ENCODE measurements at places on chromosomes 7 and 10. TPM values are rescaled to one million over a fixed set of nuclear protein-coding genes. Genes with fewer than 3 reads are reported as not detected.

DNA sequence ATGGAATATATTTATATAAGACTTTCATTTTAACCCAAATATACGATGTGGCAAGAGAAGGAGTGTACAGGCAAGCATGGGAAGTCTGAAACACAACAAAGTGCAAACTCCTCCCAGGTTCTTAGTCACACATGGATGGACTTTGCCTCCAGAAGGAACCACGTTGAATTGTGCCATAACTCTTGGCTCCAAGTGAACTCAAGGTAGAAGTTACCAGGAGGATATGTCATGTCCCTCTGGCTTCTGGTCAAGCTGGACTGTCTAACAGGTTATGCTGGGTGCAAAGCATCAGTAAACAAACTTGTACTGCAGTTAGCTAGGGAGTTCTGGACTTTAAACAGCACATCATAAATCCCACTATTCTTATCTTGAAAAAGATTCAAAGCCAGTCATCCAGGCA is 328.3 kb upstream of the TEX47 start:
- H3K4me1 ChIP-seq = no peaks in the 10 kb centered on the region
- H3K27me3 ChIP-seq = no peaks in the 10 kb centered on the region
- DNase-seq = no peak
- H3K4me3 ChIP-seq = no peak overlapping the region
- no peaks in the 10 kb centered on the region for H3K36me3 ChIP-seq

The ABCA13 gene
- total RNA-seq = not detected

GRCh38 chr10:73989594-73990150 is 8.2 kb upstream of the VCL start:
- no peaks in the 10 kb centered on the region for H3K27me3 ChIP-seq
- peaks cover 33% of the 10 kb centered on the region for H3K4me1 ChIP-seq
- no peak for DNase-seq
- peak overlapping the region; percentile 46 for H3K27ac ChIP-seq
- H3K4me3 ChIP-seq = no peak overlapping the region

The IL2RA gene
- 1,224 TPM for total RNA-seq

- no peaks in the 10 kb centered on the region for H3K4me1 ChIP-seq
- no peak overlapping the region for H3K4me3 ChIP-seq
- no peak for DNase-seq
- H3K27ac ChIP-seq = no peak overlapping the region
- H3K27me3 ChIP-seq = no peaks in the 10 kb centered on the region
Measured at GRCh38 chr7:130804220-130804619, 70.2 kb upstream of the KLF14 start.

The OR2A42 gene
- not detected for total RNA-seq

The IFIT1B gene
- not detected for total RNA-seq

DNA sequence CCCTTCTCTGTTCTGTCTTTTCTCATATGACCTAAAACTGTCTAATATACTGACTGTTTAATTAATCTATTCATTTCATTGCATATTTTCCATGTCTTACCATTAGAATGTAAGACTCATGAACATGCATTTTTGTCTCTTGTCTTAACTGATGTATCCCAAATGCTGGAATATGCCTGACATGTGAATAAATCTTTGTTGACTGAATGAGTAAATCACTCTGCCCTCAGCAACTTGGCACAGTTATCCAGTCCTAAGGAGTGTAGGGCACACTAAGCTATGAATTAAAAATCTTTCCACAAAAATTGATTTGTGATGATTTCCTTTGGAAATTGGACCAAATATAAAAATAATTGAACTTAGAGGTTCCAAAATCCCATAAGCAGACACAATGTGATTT is 111.3 kb downstream of the ETV1 start:
- H3K36me3 ChIP-seq = no peaks in the 10 kb centered on the region
- no peaks in the 10 kb centered on the region for H3K4me1 ChIP-seq
- no peak overlapping the region for H3K27ac ChIP-seq
- no peak overlapping the region for H3K4me3 ChIP-seq
- H3K27me3 ChIP-seq = no peaks in the 10 kb centered on the region

DNA sequence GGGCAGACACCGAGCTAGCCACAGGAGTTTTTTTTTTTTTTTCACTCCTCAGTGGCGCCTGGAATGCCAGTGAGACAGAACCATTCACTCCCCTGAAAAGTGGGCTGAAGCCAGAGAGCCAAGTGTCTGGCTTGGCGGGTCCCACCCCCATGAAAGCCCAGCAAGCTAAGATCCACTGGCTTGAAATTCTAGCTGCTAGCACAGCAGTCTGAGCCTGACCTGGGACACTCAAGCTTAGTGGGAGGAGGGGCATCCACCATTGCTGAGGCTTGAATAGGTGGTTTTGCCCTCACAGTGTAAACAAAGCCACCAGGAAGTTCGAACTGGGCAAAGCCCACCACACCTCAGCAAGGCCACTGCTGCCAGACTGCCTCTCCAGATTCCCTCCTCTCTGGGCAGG is 144.5 kb downstream of the LRMDA start:
- no peaks in the 10 kb centered on the region for H3K36me3 ChIP-seq
- no peak overlapping the region for H3K27ac ChIP-seq
- DNase-seq = no peak
- no peaks in the 10 kb centered on the region for H3K4me1 ChIP-seq
- no peaks in the 10 kb centered on the region for H3K27me3 ChIP-seq

DNA sequence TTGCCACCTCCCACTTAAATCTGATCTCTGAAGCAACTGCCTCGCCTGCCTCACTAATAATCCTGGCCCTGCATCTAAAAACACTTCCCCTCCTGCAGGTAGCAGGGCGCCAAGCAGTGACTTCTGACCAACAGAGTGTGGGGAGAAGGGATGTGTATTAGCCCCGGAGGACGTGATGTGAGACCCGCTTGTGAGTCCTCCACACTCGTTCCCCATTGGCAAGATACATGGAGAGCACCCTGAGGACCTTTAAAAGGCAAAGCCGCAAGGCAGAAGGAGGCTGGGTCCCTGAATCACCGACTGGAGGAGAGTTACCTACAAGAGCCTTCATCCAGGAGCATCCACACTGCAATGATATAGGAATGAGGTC is 6.1 kb upstream of the PILRA start:
- H3K27ac ChIP-seq = no peak overlapping the region
- H3K27me3 ChIP-seq = no peaks in the 10 kb centered on the region
- H3K36me3 ChIP-seq = peaks cover 6% of the 10 kb centered on the region
- peaks cover 13% of the 10 kb centered on the region for H3K4me1 ChIP-seq
- no peak overlapping the region for H3K4me3 ChIP-seq

The HIPK2 gene
- 22.7 TPM for total RNA-seq

- no peaks in the 10 kb centered on the region for H3K36me3 ChIP-seq
- no peak for DNase-seq
- no peak overlapping the region for H3K27ac ChIP-seq
Measured at GRCh38 chr10:68315582-68315981, 16.3 kb upstream of the HNRNPH3 start.

DNA sequence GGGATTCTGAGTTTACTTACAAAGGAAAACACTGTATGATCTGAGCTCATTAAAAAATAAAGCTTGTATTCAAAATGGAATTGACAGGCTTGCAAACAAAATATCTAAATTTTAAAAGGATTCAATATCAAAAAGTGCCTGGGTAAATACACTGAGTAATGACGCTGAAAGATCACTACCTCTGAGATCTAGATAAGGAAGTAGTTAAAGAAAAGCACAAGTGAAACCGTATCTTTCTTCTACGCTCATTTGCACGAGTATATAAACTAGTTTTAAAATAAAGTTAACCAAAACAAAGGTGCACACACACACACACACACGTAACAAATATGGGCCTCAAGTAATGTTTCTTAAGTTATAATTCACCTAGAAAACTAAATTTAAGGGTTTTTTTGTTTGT is 93.4 kb downstream of the SNX13 start:
- H3K27me3 ChIP-seq = no peaks in the 10 kb centered on the region
- no peak overlapping the region for H3K4me3 ChIP-seq
- no peaks in the 10 kb centered on the region for H3K36me3 ChIP-seq
- H3K4me1 ChIP-seq = peaks cover 4% of the 10 kb centered on the region

GRCh38 chr7:30070052-30070451 is 41.8 kb downstream of the PLEKHA8 start:
- no peak for DNase-seq
- no peak overlapping the region for H3K4me3 ChIP-seq
- H3K36me3 ChIP-seq = no peaks in the 10 kb centered on the region
- H3K4me1 ChIP-seq = no peaks in the 10 kb centered on the region

The CFAP70 gene
- 1.2 TPM for total RNA-seq

The NANOS1 gene
- 0.22 TPM for total RNA-seq

The SERPINE1 gene
- 0.31 TPM for total RNA-seq

GRCh38 chr7:101156277-101156676 is 2.0 kb downstream of the AP1S1 start:
- peaks cover 14% of the 10 kb centered on the region for H3K4me1 ChIP-seq
- no peak overlapping the region for H3K4me3 ChIP-seq
- H3K36me3 ChIP-seq = no peaks in the 10 kb centered on the region

The SPDYE16 gene
- total RNA-seq = 0.42 TPM

DNA sequence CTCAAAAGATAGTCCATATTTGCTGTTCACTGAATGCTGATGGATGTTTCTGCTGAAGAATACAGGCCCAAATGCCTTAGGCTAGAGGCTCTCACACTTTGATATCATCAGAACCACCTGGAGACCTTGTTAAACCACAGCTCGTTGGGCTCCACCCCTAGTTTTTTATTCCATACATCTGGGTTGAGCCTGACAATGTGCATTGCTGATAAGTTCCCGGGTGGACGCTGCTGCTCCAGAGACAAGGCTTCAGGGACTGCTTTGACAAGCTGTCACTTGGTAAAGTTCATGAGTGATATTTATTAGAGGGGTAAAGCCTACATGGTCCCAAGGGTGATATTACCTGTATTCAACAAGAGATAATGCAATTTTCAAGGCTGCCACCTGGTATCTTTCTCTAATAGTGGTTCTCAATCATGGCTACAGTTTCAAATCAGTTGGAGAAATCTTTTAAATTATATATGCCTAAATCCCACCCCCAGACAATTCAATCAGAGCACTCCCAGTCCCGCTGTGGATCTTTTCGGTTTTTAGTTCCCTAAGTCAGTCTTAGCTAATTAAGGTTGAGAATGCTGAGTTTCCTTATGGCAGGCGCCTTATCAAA is 107.1 kb upstream of the GSDME start:
- no peaks in the 10 kb centered on the region for H3K4me1 ChIP-seq
- no peak for DNase-seq
- peaks cover 29% of the 10 kb centered on the region for H3K36me3 ChIP-seq
- no peaks in the 10 kb centered on the region for H3K27me3 ChIP-seq
- H3K27ac ChIP-seq = no peak overlapping the region
- H3K4me3 ChIP-seq = no peak overlapping the region

DNA sequence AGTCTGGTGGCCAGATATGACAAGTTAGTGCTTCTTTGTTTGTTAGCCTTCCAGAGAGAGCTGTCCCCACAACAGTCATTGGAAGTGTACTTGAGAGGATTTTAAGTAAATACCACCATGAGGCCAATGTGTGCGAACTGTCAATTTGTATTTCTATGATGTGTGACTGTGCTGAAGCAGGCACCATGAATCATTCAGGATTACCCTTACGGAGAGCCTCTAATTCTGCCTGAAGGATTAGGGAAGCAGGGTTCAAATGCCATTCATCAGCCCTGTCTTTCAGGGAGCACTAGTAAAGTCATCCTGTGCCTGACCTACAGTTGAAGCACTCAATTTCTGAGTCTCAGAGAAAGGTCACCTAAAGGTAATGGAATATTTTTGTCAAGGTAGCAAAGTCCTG is 109.3 kb downstream of the GATA3 start:
- H3K36me3 ChIP-seq = no peaks in the 10 kb centered on the region
- H3K4me1 ChIP-seq = no peaks in the 10 kb centered on the region
- no peak overlapping the region for H3K4me3 ChIP-seq
- no peaks in the 10 kb centered on the region for H3K27me3 ChIP-seq

GRCh38 chr10:14548474-14548873 is 217.8 kb upstream of the FRMD4A start:
- H3K4me1 ChIP-seq = peaks cover 59% of the 10 kb centered on the region
- H3K36me3 ChIP-seq = peaks cover 5% of the 10 kb centered on the region
- H3K4me3 ChIP-seq = no peak overlapping the region
- H3K27me3 ChIP-seq = no peaks in the 10 kb centered on the region

The NXPH1 gene
- total RNA-seq = not detected

The MYL7 gene
- not detected for total RNA-seq
